ENCODE measurements at places on chromosomes 6 and 20.

DNA sequence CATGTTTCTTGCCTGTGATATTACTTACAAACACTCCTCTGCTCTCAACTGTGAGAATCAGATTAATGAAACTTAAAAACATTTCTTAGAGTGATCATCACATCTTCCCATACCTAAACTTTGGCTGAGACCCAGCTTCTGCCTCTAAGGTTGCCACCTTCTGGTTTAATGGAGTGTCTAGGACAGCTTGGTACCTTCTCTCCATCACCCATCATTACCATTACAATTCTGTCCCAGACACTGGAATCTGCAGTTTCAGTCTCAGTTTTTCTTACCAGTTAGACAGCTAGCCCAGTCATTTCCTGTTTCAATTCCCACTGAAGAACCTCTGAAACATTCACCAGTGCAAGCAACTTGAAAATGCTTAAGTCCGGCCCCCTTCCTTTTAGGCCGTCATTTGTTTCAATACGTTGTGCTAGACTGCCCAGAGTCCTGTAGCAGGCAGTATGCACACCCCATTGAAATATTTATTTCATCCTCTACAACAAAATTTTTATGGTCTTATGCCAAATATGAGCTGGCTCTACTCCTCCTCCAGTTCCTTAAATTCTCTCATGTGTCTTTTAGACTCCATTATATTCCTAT, 107.0 kb upstream of the FOXO3 start:
- no peak for DNase-seq

DNA sequence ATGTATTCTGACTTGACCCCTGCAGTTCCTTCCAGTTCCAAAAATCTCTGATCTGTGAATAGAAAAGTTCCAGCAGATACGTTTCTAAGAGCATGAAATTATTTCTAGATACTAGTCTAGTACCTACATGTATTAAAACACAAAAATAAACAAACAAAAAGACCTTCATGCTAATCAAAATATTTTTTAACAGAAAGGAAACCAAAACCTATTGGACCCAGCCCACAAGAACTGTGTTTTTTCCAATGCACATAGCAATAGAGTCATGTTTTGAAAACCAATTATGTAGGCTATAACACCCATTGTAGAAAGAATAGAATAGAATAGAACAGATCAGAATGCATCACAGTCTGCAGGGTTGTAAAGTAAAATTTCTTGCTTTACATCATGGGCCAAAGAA, 158.6 kb upstream of the TNFAIP3 start:
- no peak for DNase-seq

- DNase-seq: no peak
Observed at GRCh38 chr6:167405778-167406532, 81.1 kb downstream of the TTLL2 start.

DNA sequence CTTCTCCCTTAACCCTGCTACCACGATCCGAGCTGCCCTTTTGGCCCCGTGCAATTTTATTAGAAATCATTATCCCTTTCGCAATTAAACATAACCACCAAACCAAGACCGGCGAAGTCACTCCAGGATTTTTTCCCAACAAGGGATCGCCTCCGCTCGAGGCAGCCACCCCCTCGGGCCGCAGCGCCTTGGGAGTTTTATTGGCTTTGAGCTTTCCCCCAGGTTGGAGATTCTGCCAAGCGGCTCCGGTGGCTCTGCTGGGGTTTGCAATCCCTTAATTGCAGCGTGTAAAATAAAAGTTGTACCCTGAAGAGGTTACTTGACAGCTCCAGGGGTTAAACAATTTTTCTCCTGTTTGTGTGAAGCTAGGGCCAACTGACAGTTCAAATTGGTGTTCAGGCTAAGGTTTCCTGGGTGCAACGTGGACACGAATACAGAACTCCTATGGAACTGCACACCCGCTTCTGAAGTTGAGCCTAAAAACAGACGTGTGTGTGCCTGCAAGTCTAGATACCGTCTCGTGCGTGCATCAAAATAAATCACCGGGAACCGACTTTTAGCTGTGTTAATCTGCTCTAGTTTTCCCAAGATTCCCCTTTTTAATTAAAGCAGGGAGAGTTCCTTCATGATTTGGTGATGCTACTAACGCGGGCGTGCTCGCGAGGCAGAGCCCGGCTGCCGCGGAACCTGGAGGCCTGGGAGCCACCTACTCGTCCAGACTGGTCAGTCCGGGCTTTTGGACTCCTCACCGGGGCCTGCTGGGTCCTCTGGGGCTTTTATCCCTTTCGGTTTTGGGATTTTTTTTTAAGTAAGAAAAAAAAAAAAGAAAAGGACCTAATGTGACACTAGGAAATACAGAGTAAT, 975 bp upstream of the TFAP2A start:
- DNase-seq: no peak

DNA sequence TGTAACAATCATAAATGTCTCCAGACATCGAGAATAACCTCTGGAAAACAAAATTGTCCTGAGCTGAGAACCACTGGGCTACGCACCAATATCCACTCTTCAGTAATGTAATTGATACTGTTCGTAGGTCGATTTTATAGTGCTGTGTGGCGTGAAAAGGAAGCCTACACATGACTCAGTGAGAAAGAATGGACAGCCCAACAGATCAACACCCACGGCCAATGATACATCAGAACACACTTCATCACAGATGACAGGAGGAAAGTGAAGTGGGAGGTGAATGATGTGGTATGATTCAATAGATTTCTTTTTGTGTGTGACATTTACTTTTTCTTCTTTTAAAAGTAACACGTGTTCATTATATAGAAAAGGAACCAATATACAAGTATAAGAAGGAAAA, 93.5 kb downstream of the RPS12 start:
- no peak for DNase-seq

- DNase-seq: no peak
Observed at GRCh38 chr6:127120787-127121636, 2.5 kb downstream of the RSPO3 start.

DNA sequence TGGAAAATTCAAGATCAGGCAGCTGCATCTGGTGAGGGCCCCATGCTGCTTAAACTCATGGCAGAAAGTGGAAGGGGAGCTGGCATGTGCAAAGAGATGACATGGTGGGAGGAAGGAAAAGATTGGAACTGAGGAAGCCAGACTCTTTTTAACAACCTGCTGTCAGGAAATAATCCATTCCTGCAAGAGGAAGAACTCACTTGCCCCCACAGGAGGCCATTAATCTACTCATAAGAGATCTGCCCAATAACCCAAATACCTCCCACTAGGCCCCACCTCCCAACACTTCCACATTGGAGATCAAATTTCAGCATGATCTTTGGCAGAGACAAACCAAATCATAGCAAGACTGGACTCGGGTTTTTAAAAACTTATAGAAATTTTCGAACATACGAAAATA, 200.5 kb upstream of the KCNQ5 start:
- DNase-seq: no peak

GRCh38 chr20:57678340-57678739, 31.5 kb downstream of the PMEPA1 start:
- DNase-seq: no peak

DNA sequence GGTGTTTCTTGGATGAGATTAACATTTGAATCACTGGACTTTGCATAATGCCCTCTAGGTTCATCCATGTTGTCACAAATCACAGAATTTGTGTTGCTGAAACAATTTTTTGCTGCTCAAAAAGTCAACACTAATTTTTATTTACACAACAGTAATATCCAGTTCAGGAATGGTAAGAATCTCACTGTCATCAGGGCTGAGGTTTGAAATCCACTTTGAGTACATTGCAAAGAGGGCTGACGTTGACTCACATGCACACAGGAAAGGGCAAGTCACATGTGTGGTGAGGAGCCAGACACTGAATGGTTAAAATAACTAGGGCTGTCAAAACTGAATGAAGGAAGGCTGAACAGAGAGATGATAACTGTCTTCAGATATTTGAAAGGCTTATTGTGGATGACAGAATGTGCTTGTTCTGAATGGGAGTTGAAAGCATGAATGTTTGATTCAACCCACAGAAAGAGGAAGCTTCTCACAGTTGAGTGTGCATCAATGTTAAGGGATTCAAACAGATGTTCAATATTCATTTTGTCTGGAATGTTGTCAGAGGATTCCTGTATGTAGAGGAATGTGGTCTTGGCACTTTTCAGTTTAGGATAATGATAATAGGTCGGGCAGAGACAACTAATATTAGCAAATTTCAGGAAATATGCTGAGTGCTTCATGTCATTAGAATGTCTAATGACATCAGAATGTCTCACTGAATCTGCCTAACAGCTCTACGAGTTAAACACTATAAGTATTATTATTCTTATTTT, 3.6 kb upstream of the ADGRG6 start:
- no peak for DNase-seq

- DNase-seq: no peak
Observed at GRCh38 chr6:11535801-11536230, 1.7 kb upstream of the TMEM170B start.

GRCh38 chr20:60087563-60088105, 129.4 kb downstream of the CDH26 start:
- no peak for DNase-seq

GRCh38 chr6:106496823-106497222, 132.5 kb downstream of the RTN4IP1 start:
- no peak for DNase-seq

DNA sequence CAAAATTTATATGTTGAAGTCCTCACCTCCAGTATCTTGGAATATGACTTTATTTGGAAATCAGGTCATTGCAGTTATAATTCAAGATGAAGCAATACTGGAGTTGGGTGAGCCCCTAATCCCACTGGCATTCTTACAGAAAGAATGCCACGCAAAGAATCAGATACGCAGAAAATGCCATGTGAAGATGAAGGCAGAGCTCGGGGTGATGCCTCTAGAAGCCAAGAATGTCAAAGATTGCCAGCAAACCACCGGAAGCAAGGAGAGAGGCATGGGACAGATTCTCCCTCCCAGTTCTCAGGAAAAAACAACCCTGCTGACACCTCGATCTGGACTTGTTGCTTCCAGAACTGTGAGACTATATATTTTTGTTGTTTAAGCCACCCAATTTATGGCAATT, 273.4 kb upstream of the CITED2 start:
- DNase-seq: no peak

- no peak for DNase-seq
Observed at GRCh38 chr6:125859727-125860126, 69.0 kb downstream of the NCOA7 start.

DNA sequence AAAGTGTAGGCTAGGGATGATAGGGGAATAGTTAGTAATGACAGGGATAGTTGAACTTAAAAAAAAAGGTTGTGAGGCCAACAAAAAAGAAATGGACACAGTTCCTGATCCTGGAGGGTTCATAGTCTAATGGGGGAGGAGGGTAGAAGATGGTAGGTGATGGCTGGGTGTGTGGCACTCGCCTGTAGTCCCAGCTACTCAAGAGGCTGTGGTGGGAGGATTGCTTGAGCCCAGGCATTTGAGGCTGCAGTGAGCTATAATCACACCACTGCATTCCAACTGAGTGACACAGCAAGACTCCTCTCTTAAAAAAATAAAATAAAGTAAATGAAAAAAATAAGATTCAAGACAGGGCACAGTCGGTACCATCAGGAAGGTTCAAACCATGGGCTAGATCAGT, 2.4 kb upstream of the MICB start:
- no peak for DNase-seq

GRCh38 chr20:47741669-47742608, 43.3 kb downstream of the SULF2 start:
- DNase-seq: no peak

- no peak for DNase-seq
Observed at GRCh38 chr6:143700684-143701348, 23.1 kb downstream of the PHACTR2 start.

DNA sequence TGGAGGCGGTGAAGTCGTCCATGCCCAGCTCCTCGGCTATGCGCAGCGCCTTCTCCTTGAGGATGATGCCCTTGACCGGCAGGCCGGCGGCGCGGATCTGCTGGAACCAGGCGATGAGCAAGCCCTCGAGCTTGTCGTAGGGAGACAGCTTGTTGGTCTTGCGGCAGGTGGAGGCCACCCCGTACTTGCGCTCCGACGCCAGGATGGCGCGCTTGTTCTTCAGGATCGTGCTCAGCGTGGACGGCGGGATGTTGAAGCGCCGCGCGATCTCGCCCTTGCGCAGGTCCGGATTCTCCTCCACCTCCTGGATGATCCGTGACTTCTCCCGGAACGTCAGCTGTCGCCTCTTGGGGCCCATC, 435 bp downstream of the CENPB start:
- DNase-seq: no peak

DNA sequence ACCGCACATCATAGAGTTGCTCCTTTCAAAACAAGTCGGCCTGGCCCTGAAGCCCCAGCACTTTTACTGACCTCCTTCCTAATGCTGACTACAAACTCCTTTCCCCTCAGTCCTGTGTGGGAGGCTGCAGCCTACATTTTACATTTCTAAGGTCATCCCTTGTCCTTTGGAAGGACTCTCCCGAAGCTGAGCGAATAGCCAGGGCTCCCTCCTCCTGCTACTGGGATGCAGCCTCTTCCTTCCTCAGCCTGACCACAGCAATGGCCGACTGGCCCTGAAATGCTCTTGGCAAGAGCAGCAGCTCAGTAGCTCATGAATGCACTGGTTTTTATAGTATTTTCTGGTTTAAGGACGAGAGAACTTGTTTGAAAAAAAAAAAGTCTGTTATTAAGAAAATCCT, 679 bp downstream of the ADGRF5 start:
- DNase-seq: no peak

DNA sequence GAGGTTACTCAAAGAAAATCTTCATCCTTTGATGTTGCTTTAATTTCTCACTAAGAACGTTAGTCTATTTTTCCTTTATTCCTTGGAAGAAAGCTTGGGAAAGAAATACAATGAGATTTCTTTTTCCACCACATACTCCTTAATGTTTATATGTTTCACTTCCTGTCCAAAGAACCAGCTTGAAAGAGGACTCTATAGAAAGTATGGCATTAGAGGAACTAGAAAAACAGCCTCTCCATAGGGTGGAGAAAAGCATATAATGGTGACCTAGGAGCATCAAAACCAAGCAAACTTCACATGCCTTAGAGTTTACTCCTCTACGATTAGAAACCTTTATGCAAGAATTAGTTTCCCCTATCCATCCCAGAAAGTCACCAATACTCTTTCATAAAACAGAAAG, 131.1 kb downstream of the OPRM1 start:
- no peak for DNase-seq

DNA sequence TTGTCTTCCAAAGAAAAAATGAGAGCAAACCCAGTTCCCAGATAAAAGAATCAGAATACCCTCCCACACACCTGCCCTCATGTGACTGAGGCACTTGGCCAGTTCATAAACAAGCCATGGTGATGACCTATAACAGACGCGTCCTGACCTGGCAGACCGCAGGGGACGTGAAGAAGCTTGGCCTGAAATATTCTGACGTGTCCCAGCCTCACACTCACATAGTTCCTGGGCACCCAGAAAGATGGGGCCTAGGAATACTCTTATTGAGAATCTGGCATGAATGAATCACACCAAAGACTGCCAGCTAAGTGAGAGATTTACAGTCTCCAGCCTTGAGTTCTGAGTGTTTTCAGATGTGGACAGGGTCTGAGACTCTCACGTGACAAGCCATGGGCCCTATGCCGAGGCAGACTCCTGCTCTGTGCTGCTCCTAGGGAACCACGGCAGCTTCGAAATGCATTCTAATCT, 17.2 kb upstream of the MAP3K4 start:
- DNase-seq: no peak

GRCh38 chr6:162090734-162091133, 636.8 kb downstream of the PRKN start:
- DNase-seq: no peak

GRCh38 chr6:162727322-162728182, at the start of the genes PACRG and PRKN:
Gene PACRG (plus strand): TSS chr6:162727974.
Gene PRKN (minus strand): TSS chr6:162727766.
- peak; percentile 91 for DNase-seq

GRCh38 chr6:123777563-123777962, 26.1 kb upstream of the NKAIN2 start:
- no peak for DNase-seq

GRCh38 chr6:39669973-39670342, 55.2 kb downstream of the KIF6 start:
- DNase-seq: no peak
